Thyroid gland (tissue), 4 donors: ENCODE measurements at places on chromosomes 1 and 21. TPM values are rescaled to one million over a fixed set of nuclear protein-coding genes. Genes with fewer than 3 reads are reported as not detected.

- DNase-seq: no peak
Observed at GRCh38 chr1:62912028-62912638, 128.2 kb downstream of the ATG4C start.

- DNase-seq: peak; percentile 92
Observed at GRCh38 chr1:201850053-201850397, 21.1 kb downstream of the IPO9 start.

Gene CD34
- 25.4 TPM for total RNA-seq

DNA sequence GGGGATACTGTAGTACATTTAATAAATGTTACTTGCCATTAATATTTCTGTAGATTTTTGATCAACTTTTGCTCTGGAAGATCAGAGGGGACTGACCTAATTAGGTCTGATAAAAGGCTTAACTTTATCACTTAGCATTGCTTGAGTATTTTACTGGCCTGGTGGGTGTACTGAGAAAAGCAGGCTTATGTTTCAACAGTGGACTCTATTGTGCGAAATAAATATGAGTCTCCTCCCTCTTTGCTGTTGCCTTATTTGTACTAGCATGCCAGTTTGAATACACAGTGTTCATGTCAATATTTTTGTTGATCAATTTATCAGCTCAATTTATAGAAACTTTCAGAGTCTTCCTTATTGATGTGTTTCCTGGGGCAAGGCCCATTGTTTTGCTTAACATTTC is 49.1 kb downstream of the EBNA1BP2 start:
- DNase-seq: no peak

DNA sequence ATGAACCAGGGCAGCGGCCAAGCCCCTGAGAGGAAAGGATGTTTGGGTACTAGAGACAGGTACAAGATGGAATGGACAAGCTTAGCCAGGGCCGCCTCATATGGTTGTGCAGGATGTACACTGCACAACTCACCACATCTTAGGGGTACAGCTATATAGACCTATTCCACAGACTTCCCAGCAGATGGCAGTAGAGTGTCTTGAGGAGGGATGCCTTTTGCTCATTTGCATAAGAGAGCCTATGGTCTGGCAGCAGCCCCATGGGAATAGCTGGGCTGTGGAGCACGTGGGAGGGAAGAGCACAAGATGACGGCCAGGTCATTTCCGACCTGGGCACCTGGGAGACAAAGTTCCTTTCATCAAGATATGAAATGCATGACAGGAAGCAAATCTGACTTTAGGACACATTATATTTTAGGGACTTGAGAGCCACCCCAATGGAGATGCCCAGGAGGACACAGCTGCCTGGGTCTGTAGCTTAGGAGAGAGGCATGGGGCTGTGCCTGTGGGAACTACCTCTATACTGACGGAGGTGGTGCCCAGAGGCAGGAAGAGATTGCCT is 215.5 kb downstream of the KCNJ6 start:
- DNase-seq: peak; percentile 52

GRCh38 chr1:167659450-167659849 is 29.4 kb downstream of the RCSD1 start:
- DNase-seq: no peak

GRCh38 chr1:234243521-234244260 is 129.6 kb upstream of the COA6 start:
- DNase-seq: no peak

Gene TEKT2
- total RNA-seq: 2.3 TPM

GRCh38 chr1:17930635-17931034 is 175.5 kb downstream of the ACTL8 start:
- DNase-seq: no peak

Gene MX2
- total RNA-seq: 7.6 TPM

DNA sequence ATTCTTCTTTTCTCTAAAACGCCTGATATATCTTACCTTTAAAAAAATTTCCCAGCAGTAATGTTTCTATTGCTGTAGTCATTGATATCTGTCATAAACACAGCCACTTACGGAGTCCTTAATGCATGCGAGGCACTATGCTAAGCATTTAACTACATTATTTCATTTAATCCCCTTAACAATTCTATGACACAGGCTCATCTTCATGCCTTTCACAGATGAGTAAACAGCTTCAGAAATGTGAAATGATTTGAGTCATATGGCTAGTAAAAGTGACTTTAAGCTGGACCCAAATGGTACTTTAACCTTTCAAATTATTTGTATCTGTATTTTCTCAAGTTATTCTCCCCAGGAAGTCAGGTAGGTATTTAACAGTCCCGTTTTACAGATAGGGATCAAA is 125.1 kb upstream of the FGGY start:
- DNase-seq: no peak

- DNase-seq: no peak
Observed at GRCh38 chr1:8903410-8903809, 24.9 kb upstream of the ENO1 start.

DNA sequence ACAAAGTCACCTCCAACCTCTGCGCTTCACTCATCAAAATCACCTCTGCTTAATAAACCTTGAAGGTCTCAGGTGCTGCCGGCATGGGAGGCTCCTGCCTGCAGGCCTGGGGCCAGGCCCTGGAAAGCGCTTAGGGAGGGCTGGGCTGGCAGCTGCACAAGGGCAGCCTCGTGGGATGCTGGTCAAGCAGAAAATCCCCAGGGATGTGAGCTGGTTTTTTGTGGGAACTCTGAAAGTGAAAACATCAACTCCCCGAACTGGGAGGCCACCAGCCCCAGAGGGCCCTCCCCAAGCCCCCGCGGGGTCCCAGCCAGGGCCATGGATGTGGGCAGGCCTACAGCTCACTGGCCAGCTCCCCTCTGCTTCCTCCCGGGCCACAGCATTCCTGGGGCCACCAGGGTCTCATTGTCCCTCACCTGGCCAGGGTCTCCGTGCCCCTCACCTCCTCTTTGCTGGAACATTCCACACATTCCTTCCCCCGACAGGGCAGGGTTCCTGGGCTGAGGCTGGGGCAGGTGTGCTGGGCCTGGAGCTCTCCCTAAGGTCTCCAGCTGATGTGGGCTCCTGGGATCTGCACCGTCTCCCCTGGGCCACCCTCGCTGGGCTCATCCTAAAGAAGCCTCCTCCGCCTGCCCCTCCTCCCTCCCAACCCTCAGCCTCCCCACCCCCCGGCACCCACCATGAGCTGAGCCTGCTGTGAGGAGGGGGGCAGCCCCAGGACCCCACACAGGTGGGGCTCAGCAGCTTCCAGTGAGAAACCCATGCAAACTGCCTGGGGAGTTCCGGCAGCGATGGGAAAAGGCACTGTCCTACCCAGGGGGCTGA is 36.0 kb upstream of the POFUT2 start:
- peak; percentile 85 for DNase-seq

GRCh38 chr1:153395776-153396175 is 4.9 kb upstream of the S100A8 start:
- no peak for DNase-seq

- DNase-seq: peak; percentile 94
Observed at GRCh38 chr1:26799479-26800142, 11.9 kb downstream of the PIGV start.

GRCh38 chr1:165162671-165163241 is 193.8 kb downstream of the LMX1A start:
- peak; percentile 6 for DNase-seq
